ENCODE measurements at places on chromosomes 6 and 20.
A peak's percentile ranks its signal among the peaks of the same experiment; 100 is the strongest.

- no peak for DNase-seq
Measured at GRCh38 chr6:87095087-87095509, at the start of gene CGA. TSS of gene CGA (minus strand) at chr6:87095106. CDS start at chr6:87088200, 6,906 bp downstream.

GRCh38 chr6:80742481-80742880, 636.0 kb downstream of the BCKDHB start:
- peak; percentile 47 for DNase-seq

DNA sequence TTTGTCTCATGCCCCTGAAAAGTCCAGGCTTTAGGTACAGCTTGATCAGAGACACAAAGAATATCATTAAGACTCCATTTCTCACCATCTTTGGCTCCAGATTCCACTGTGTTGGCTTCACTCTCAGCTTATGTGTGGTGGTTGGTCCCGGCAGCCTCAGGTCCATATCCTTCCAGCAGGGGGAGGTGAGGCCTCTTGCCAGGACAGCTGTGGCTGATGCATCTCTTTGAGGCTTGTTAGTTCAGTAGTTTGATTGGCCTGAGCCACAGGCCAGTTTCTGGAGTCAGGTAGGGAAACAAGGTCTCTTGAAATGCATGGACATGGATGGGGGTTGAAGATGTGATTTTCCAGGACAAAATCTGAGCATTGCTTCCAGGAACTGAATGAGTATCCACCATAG, 62.4 kb downstream of the JAG1 start:
- peak; percentile 30 for DNase-seq

DNA sequence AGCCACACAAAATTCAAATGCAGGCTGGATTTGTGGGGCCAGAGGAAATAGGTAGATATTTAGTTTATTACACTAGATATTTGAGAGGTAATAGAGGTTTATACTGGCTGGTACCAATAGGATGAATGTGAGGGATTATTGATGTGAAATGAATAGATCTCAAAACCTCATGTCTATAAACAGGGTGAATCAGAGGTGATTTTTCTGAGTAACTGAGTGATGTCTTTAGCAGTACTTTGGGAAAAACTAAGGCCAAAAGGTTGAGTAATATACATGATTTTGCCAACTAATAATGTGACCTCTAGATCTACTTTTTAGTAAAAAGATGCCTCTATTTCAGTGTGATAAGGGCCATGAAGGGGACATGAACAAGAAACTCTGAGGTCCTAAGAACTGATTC, 86.8 kb downstream of the HAO1 start:
- no peak for DNase-seq

DNA sequence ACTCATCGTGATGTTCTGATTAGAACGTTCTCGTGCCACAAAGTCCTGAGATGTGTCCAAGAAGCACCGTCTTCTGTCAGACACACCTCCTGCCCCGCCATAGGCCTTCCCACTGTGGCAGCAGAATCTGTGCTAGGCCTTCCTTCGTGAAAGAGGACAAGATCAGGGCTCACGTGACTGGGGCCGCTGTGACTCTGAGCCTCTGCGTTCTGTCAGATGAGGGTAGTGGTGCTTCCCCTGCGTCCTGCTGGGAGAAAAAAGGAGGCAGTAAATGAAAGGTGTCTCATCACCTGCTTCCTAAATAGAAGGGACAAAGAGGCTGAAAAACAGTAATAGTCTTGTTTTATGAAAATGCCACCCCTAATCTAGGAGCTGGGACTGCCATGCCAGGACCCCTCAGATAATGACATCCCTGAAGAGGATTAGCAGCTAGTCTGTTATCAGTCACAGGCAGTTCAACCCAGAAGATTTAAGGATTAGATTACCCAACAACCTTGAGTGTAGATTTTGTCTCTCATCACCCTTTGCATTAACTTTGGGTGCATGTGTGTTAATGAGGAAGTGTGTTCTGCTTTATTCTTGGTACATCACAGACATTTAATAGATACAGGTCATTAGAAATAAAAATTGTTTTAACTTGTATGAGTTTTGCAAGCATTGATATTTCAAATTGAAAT, 4.1 kb downstream of the DNAJC5 start:
- no peak for DNase-seq

- no peak for DNase-seq
Measured at GRCh38 chr6:152360034-152360433, 277.1 kb downstream of the SYNE1 start.

GRCh38 chr20:14853079-14853478, 515.7 kb upstream of the FLRT3 start:
- no peak for DNase-seq
